ENCODE measurements at places on chromosomes 4 and X.

DNA sequence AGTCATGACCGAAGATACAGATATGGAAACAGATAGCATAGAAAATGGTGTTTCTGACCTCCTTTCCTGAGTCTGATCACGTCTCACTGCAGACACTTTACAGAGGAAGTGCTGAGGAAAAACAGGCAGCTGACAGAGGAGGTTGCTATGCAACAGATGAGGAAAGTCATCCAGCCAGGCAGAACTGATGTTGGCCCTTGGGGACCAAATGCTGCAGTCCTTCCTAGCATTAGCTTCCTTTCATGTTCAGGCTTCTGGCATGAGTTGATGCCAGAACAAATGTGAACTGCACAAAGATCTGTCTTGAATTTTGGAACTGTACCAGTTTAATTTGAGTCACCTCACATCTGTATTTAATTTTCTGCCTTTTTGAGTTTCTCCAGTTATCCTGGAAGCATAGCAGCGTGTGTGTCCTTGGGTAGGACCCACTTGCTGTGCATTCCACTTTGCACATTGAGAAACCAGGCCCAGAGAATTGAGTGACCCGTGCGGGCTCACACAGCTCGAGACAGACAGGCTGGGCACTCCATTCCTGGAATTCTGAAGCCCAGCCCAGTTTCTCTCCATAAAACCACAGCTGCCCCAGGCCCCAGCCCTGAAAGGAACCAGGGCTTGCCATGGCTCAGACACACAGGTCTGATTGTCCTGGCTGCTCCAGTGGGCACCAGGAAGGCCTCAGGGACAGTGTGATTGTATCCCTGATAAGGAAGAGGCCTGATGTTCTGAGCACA lies 1.4 kb upstream of the MAGED1 start:
- DNase-seq = no peak

DNA sequence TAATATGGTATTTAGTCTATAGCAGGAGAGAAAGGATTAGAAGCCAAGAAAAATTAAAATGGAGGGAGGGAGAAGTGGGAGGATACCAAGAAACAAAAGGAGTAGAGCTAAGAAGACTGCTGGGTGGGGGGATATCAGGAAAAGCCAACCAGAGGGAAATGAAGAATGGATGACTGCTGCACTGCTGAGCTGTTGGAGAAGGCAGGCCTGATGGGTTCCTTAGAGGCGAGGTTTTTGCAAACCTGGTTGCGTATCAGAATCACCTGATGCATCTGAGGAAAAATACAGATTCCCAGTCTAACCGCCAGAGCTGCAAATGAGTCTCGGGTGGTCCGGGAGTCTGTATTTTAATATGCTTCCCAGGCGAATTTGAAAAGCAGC lies 1.5 kb downstream of the PGRMC1 start:
- DNase-seq = no peak

DNA sequence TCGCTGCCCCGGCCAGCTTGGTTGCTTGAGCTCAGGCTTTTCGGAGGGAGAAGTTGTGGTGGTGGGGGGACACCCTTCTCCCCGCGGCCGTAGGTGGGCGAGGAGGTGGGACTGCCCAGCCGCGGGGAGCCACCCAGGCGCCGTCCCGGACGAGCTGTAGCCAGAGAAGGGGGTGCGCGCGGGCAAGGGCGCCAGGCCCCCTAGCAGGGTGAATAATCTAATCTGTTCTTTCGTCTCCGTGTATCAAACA lies 3.1 kb downstream of the MID1IP1 start:
- DNase-seq = no peak

DNA sequence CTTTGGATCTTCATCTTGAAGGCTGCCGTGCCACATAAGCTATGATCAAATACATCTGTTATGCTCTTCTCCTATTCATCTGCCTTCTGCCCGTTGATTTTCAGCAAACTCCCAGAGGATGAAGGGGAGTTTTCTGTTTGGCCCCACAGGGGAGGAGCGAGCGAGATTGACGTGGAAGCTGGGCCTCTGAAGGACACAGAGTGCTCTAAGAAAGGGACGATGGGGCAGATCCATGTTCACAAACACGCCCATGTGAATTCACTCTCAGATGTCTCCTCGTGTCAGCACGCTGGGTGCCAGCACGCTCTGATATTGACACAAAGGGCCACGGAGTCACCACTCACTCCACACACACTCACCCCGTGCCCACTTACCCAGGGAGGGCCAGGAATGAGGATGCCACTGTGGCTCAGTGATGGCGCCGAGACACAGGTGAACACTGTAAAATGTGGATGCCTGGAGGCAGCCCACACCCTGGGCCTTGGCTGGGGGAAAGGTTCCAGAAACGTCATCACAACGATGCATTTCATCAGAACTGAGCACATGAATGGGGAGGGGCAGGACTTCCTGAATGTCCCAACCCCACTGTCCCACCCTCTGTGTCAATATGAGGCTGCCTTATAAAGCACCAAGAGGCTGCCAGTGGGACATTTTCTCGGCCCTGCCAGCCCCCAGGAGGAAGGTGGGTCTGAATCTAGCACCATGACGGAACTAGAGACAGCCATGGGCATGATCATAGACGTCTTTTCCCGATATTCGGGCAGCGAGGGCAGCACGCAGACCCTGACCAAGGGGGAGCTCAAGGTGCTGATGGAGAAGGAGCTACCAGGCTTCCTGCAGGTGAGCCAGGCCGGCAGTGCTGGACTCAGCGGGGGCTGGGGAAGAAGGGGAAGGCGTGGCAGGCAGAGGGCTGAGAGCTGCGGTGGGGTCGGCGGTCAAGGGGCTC lies at the start of gene S100P:
Gene S100P, plus strand, starts transcription at position 648 of the 946 bp plus-strand sequence. Its CDS starts 55 bp downstream, at position 703.
- no peak for DNase-seq

DNA sequence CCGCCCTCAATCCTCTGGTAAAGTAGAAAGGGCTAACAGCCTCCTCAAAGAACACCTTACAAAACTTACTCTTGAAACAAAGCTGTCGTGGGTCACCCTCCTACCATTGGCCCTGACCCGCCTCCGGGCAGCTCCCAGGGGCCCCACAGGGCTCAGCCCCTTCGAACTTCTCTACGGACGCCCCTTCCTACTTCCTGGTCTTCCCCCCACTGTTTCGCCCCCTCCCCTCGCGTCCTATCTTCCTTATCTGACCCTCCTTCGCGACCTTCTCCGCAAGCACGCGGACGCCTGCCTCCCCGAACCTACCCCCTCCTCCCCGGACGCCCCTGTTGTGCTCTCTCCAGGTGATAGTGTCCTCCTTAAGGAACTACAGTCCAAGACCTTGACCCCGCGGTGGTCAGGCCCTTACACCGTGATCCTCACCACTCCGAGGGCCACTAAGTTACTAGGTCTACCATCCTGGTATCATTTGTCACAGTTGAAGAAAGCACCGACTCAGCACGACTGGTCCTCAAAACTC lies 963.1 kb downstream of the RPA4 start:
- DNase-seq = no peak

- DNase-seq = no peak
Observed at GRCh38 chr4:75654905-75655304, 18.3 kb downstream of the G3BP2 start.

DNA sequence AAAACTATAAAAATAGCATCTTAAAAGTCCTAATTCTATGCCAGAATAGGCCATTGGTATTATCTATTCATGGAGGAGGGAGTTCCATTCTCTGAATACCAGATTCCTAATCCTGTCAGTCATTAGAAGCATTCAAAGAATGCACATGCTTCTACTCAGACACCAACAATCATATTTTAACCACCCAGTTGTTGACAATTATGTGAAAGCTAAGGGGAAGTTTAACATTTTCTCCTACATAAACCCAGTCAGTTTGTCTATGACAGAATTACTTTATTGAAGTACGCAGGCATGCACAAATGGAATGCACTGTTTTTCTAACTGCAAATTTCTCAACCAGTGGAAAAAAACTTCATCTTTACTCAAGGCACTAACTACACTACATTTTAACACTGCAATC lies 69.6 kb upstream of the MTNR1A start:
- no peak for DNase-seq

GRCh38 chr4:55323375-55323774 lies 22.7 kb upstream of the SRD5A3 start:
- no peak for DNase-seq

- no peak for DNase-seq
Observed at GRCh38 chrX:56057325-56057724, 174.8 kb upstream of the KLF8 start.

GRCh38 chrX:49197543-49198087 lies 2.4 kb downstream of the SYP start:
- DNase-seq = no peak

GRCh38 chrX:16552546-16552945 lies 97.4 kb upstream of the S100G start:
- no peak for DNase-seq

DNA sequence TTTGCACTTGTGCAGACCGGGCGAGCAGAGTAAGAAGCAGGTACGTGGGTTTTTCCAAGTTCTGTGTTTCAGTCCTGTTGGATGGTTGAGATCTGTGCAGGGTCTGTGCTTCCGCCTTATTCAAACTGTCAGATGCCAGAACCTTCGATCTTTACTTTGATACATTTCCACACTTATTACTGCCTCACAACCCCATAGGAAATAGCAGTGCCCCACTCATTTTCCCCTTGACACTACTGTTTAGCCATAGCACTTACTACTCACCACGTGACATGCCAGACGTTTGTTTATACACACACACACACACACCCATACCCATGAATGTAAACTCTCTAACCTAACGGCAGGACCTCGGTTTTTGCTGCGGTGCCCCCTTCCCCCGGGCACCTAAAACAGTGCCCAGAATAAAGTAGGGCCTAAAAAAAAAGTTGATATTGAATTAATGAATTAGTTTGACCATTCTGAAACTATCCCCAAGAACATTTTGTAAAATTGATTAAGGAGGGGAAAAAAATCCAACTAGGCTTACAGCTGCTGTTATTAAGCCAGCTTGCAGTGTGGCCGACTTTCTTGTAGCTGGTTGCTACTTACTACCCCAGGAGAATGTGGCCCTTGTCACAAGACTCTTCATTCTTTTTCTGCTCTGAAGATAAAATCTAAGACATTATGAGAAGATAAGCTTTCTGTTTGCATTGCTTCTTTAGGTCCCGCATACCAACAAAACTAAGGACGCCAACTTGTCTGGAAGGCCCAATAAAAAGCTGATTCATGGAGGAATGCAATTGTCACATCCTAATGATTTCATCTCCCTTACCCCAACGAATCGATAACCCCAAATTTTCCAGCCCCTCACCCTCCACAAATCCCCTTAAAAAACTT lies 704 bp upstream of the SEPSECS start:
- DNase-seq = no peak

- DNase-seq = no peak
Observed at GRCh38 chr4:26763648-26764047, 97.0 kb upstream of the STIM2 start.

GRCh38 chrX:113747274-113747973 lies 836.5 kb upstream of the HTR2C start:
- DNase-seq = no peak

DNA sequence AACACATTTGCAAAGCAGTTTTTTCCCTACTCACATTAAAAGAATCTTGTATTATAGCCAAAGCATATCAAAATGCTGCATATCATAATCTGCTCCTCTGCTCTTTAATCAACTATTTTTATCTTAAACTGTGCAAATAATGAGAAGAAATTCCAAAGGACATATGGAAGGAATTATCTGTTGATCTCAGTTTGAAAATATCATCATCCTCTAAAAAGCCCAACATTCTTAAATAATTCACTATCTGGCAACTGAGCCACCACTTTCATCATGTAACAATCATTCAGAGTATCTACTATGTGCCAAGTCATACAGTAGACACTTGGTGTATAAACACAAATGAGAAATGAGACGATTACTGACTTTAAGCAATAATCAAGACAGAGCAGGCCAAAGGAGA lies 63.0 kb downstream of the PRSS12 start:
- DNase-seq = no peak

GRCh38 chrX:1274786-1275185 lies 6.2 kb downstream of the CSF2RA start:
- no peak for DNase-seq

- DNase-seq = peak; percentile 36
Observed at GRCh38 chrX:124239911-124240310, 92.5 kb upstream of the TEX13D start.

DNA sequence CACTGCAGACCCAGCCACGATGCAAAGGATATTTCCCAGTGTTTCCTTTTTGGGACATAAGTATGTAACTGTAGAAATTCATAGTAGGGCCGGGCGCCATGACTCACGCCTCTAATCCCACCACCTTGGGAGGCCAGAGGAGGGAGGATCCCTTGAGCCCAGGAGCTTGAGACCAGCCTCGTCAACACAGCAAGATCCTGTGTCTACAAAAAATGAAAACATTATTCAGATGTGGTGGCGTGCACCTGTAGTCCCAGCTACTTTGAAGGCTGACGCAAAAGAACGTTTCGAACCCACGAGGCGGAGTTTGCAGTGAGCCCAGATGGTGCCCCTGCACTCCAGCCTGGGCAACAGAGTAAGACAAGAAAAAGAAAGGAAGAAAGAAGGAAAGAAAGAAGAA lies 49.2 kb downstream of the CRLF2 start:
- DNase-seq = peak; percentile 11

- DNase-seq = no peak
Observed at GRCh38 chr4:146450524-146450923, 71.2 kb downstream of the SLC10A7 start.

DNA sequence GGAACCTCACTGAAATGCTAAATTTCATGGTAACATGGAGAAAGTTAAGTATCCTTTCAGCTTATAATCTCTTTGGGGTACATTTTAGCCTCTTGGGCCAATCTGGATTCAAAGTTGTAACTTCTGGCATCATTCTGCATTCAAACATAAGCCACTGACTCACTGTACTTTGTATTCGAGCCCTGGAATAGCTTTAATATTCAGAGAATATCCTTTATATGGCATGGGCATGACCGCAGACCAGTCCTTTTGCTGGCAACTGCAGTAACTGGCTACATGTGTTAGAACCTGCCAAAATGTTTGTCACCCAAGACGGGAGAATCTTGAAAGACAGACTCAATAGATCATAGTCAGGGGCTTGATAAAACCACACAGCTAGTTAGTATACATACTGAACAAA lies 3.3 kb downstream of the GASK1B start:
- no peak for DNase-seq

DNA sequence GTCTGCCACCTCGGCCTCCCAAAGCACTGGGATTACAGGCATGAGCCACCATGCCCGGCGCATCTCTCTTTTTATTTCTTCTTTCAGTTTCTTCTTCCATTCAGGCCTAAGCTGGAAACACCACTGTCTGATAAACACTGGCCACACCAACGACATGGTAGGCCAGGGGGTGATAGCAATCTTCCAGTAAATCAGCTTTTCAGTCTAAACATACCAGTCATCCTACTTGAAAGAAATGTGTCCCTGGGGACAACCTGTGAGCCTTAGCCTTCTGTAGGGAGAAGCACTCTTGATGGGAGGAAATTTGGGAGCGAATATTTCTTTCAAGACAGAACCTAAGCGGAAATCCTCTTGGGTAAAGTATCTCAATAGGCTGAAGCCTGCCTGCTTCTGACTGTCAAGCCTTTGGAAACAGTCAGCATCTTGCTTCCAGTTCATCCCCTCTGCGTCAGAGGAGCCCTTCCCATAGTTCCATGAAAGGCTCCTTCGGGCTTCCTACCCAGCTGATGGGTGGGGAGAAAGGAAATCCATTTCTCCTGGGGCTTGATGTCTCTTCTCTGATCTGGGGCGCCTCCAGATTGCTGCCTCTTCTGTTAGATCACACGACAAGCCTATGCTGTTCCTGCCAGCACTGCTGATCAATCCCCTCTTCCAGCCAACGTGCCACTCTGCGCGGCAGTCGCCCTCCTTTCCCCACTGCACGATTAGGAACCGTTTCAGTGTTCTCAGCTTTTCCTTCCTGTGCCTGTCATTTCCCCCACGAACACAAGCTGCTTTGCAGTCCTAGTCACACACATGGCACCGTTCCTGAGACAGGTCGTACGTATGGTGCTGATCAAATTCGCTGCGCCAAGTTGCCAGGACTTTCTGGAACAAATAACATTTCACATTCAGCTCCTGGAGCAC lies 49.5 kb upstream of the CBR4 start:
- DNase-seq = no peak
